ENCODE measurements at places on chromosomes 3 and 15.

GRCh38 chr3:10407361-10407760 lies 86.4 kb upstream of the SEC13 start:
- no peak for DNase-seq

- DNase-seq, result no peak
These were observed 85.6 kb upstream of the LPP start for GRCh38 chr3:188068342-188068741.

- DNase-seq, result no peak
These were observed 49.2 kb downstream of the ALCAM start for GRCh38 chr3:105415951-105416350.

DNA sequence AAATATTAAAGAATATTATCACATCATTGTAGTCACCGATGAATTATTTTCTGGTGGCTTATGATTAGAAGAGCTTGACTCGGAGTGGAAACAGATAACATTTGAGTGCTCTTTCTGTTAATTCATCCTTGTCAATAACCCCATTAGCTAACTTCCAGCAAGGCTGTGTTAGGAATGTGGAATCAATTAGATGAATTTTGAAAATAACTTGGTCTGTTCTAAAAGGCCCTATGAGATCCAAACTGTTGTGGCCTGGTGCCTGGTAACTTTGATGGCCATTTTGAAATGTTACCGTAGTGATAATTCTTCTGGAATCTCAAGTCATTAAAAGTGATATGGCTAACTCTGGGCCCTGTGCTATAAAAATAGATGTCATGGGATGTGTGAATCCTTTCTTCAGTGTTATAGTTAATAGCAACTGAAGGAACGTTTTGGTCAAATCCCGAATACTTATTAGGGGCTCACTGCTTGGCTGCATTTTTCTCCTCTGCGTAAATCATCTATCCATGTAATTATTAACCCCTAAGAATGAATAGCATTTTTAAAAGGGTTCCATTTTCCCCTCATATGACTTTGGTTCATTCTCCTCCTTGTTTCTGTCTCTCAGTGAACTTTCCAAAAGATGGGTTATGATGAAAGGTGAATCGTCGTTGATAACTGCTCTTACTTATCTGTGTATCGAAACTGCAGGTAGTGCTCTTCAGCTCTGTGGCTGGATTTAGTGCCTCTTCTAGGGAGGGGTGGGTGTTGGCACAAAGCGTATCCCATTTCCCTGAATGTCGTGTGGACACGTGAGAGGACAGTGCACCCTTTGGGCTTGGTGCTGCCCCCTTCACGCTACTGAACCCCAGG lies 82.7 kb downstream of the IGF1R start:
- no peak for DNase-seq

GRCh38 chr3:187630404-187630803 lies 39.8 kb downstream of the SST start:
- no peak for DNase-seq
